ENCODE measurements at places on chromosomes 6 and 20. TPM values are rescaled to one million over a fixed set of nuclear protein-coding genes. Genes with fewer than 3 reads are reported as not detected.

The CLPSL1 gene
- total RNA-seq = not detected

The MYBL2 gene
- 65.7 TPM for total RNA-seq

The CLVS2 gene
- total RNA-seq = not detected

The SLA2 gene
- total RNA-seq = 65.7 TPM

The ADGB gene
- not detected for total RNA-seq

The BANF2 gene
- not detected for total RNA-seq

The HNF4A gene
- total RNA-seq = not detected

Measured in activated naive CD4-positive, alpha-beta T cell treated with anti-CD3 and anti-CD28 coated beads, Interleukin-2, amount 10 ng/mL, durations not matched to agents 5 hours and 36 hours (primary cell).